ENCODE measurements at places on chromosomes 3 and 15. TPM values are rescaled to one million over a fixed set of nuclear protein-coding genes. Genes with fewer than 3 reads are reported as not detected.
A peak's percentile ranks its signal among the peaks of the same experiment; 100 is the strongest.

GRCh38 chr3:5784690-5785089, 597.2 kb downstream of the EDEM1 start:
- no peak for DNase-seq

DNA sequence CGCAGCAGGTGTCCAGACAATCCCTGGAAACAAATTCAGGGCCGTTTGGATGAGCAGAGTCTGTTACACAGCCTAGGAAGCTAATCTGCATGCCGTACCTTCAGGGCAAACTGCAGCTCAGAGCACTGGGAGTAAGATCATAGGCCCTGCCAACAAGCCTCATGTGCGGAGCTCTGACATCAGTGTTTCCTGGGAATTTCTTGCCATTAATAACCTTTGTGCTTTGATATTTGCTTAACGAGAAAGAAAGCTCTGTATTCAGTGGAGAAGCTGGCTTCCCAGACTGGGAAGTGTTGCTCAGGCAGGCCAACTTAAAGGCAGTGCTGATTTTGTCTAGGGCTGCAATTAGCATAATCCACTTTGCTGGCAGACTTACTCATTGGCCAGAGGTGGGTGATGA, 116.1 kb upstream of the KLHL25 start:
- no peak for DNase-seq

DNA sequence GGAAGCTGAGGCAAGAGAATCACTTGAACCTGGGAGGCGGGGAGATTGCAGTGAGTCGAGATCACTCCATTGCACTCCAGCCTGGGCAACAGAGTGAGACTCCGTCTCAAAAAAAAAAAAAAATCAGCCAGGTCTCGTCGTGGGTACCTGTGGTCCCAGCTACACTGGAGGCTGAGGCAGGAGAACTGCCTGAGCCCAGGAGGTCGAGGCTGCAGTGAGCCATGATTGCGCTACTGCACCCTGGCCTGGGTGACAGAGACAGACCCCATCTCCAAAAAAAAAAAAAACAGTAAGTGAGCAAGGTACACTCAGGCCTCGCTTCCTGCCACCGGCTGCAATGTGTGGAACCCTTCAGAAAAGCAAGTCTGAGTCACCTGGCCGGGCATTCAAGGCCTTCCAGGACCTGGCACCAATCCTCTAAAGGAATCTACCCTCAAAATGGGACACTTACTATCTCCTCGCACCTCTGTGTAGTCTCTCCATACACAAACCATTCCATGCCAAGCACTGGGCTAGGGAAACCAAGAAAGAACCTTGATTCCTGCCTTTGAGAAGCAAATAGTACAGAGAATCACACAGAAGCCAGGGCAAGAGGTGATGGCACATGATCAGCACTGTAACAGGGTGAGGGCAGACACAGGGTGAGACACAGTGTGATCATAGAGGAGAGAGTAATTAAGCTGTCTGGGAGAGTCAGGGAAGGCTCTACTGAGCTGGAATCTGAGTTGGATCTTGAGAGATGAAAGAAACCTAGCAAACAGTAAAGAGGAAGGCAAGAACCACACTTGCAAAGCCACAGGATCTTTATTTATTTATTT, 9.7 kb downstream of the SCAMP2 start:
- DNase-seq, result no peak

GRCh38 chr3:193095366-193095765, 145.7 kb upstream of the PLAAT1 start:
- DNase-seq, result no peak

DNA sequence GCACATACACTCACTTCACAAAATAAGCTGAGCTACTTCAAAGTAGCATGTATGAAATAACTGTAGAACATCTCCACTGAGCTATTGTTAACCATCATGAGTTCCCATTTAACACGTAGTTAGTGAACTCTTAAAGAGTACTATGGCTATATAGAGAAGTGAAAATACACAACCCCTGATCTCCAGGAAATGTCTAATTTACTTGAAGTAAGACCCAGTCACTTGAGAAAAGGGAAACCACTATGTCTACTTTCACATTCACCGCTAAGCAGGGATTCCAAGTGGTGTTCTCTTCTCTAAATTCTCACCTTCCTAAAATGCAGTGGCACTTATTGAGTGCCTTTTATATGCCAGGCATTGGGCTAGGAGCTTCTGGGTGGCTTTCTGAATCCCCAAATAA, 35.0 kb upstream of the COLQ start:
- no peak for DNase-seq

- DNase-seq, result no peak
Observed at GRCh38 chr15:76988867-76989780, 5.8 kb upstream of the PSTPIP1 start.

DNA sequence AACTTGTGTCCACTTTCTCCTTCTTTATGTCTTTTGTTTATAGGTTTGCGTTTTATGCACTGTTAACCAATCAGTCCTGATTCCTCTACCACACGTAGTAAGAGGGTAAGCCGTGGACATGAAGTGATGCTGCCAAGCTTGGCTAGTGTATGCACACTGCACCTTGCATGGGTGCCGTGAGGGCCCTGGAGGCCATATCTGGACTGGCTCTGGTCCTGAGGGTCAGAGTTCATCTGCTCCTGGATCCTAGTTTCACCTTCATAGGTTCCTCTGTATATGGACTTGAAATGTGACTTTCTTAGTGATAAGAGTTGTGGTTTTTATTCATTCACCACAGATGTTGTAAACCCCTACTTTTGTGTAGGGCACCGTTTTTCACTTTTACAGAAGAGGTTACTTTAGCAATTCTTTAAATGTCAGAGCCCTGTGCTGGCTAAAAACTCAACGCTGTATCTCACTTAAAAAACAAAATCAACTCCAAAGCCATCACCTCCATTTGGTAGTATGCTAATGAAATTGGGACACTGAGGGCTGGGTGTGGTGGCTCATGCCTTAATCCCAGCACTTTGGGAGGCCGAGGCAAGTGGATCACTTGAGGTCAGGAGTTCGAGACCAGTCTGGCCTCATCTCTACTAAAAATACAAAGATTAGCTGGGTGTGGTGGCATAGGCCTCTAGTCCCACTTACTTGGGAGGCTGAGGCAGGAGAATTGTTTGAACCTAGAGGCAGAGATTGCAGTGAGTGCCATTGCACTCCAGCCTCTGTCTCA, 22.9 kb downstream of the SIAH2 start:
- no peak for DNase-seq

DNA sequence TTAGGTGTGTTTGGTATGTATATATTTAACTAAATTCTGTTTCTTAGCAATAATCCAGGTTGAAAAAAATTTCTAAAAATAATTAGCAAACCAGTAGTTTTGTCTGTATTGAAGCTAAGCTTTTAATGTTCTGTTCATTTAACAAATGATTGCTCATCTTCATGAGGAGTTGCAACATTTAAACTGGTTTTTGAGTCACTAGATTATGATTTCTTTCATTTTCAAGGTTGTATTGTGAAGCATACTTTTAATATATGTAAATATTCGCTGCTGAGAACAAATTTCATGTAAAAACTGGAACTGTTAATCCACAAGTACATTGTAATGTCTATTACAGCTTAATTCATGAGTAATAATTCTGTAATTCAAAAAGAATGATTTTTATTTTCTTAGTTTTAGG, 192.7 kb downstream of the MBNL1 start:
- no peak for DNase-seq

- no peak for DNase-seq
Observed at GRCh38 chr3:22118542-22118941, 367.5 kb upstream of the ZNF385D start.

- no peak for DNase-seq
Observed at GRCh38 chr15:101193806-101194545, 57.9 kb downstream of the CHSY1 start.

- DNase-seq, result no peak
Observed at GRCh38 chr3:81477740-81478139, 283.7 kb downstream of the GBE1 start.

DNA sequence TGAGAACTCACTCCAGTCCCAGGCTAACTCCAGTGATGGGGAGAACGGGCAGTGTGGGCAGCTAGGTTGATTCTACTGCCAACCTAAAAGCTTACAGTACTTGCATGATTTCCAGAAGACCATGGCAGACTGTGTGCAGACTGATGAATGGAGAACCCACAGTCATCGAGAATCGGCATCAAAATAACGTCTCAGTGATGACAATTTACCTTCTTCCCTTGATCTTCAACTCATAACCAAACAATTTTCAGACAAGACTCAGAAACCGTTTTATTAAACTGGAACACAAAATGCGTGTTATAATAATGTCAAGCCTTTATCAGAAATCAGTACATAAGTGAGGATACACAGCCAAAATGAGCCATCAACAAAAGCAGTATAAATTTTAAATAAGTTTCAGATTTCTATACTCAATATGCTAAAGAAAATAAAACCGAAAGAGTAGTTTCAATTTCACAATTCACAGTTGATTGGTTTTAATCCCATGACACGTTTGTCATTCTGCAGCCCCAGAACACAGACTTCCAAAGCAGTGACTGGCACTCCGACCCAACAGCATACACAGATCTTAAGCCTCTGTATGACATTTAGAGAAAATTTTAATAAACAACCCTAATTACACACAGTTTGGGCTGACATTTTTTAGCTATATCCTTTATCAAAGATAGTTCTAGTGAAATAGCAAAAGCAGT, 54.5 kb downstream of the ZMAT3 start:
- no peak for DNase-seq

DNA sequence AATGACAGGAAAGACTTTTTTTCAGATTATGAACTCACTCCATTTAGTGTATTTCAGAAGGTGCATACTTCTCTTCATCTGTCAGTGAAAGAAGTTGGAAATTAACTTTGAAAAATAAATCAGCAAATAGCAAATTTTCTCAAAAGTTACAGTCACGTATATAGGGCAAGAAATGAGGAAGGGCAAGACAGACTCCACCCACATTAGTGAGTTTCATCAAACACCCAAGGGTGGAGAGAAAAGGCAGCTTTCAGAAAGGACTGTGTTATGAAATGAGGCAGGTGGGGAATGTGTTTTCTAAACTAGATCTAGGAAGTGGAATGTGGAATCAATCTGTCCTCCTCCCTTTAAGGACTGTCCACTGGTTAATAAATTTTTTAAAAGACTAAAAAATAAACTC, 2.9 kb downstream of the SLC22A13 start:
- no peak for DNase-seq

DNA sequence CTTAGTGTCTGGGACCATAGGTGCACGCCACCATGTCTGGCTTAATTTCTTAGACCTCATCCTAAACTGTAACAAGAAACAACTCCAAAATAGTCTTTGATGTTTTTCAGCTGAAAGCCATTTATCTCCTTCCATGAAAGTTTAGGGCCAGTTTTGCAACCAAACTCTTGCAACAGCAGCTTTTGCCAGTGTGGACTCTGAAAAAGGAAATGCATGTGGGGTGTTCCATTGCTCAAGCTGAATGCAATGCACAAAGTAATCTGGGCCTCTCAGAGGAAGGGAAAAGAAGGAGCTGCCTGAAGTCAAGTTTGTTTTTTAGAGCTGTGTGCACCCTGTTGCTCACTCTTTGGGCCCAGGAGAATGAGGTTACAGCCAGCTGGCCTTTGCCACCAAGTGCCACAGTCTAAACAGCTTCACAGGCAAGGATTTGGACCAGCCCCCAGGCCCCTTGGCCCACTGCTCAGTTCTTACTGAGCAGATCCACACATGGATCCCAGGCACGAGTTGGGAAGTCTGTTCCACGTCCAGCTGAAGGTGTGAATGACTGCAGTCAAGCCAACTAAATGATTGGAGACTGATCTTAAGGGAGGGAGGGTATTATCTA, 212.3 kb upstream of the LRRFIP2 start:
- DNase-seq, result no peak

- DNase-seq, result no peak
Observed at GRCh38 chr3:187798531-187799530, 53.6 kb upstream of the BCL6 start.

DNA sequence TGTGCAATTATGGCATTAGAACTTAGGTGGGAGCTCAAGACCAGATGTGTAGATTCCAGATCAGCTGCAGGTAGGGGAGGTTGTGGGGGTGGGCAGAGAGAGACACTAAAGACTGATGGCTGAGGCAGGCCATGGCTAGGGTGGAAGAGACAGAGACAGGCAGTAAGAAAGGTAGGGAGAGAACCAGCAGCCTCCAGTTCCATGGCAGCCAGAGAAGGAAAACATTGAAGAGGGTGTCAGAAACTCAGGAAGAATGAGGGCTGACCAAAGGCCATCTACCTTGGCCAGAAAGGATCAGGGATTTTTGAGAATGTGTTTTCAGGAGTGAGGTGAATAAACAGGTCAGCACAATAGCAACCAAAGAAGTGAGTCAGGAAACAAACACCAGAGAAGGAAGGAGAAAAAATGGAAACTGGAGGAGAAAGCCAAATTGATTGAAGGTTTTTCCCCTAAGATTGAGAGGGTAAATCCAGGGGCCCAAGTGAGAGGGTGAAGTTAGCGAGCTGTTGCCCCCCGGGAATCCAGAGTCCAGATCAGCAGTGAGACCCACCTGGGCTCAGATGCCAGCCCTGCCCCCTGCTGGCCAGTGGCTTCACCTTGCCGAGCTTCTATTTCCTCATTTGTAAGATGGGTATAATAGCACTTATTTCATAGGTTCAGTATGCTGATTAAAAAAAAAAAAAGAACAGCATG, 41.0 kb downstream of the ABHD2 start:
- no peak for DNase-seq

- DNase-seq, result no peak
Observed at GRCh38 chr3:98262046-98262445, 2.0 kb upstream of the OR5H6 start.

DNA sequence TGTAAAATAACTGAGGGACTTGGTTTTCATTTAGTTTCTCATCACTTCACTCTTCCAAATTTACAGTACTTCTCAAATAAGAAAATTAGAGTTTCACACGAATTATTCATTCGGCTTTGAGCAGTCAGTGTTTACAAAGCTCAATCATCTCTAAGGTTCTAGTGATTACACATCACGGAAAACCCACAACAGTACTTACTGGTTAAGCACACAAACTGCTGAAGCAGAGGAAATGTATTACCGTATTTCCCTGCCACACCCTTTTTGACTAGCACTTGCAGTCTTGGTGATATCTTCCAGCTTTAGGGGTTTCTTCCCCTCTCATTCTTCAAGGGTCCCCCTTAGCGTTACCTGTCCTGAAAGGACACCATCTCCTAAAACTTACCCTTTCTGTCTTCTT, 164.8 kb upstream of the CDIN1 start:
- no peak for DNase-seq

- DNase-seq, result peak; percentile 82
Observed at GRCh38 chr3:190120269-190121060, at the start of gene P3H2. Gene P3H2 (minus strand): TSS chr3:190120897. CDS start chr3:190120731, 166 bp downstream.

DNA sequence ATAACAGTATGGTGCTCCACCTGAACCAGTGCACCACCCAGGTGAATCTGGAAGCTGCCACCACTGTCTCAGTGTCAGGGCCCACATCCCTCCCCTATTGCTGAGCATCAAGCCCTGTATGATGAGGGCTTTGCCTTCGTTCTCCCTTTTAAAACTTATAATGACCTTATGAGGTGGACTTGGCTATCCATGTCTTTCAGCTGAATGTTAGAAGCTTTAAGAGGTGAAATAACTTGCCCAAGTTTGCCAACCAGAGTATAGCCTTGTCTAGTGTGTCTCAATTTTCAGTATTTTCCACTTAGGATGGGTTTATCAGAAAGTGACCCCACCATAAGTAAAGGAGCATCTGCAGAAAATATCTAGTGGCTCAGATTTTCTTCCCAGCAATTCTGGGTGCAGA, 87.8 kb downstream of the SHOX2 start:
- no peak for DNase-seq

Gene PRKCD
- total RNA-seq, result 0.94 TPM

Gene IQCH
- total RNA-seq, result 2.8 TPM

Gene ZKSCAN7
- 29.8 TPM for total RNA-seq

Gene MEIS2
- 151 TPM for total RNA-seq

Gene OIP5
- 3.1 TPM for total RNA-seq

Gene LYSMD2
- total RNA-seq, result 21.8 TPM

Gene ASB14
- total RNA-seq, result not detected

Gene RFT1
- 8.6 TPM for total RNA-seq

Gene MAPK6
- total RNA-seq, result 98.3 TPM

Gene KBTBD13
- total RNA-seq, result not detected

Data from occipital lobe (tissue), 3 donors.